ENCODE measurements at places on chromosomes 5 and 9. TPM values are rescaled to one million over a fixed set of nuclear protein-coding genes. Genes with fewer than 3 reads are reported as not detected.

GRCh38 chr5:5062525-5063302 lies 77.4 kb upstream of the ADAMTS16 start:
- no peak for DNase-seq

C9orf50 gene
- total RNA-seq, result 1.0 TPM

ZNF608 gene
- total RNA-seq, result 37.1 TPM

GRCh38 chr5:139670369-139671095 lies 22.4 kb downstream of the CXXC5 start:
- DNase-seq, result no peak

- DNase-seq, result no peak
Measured at GRCh38 chr9:20823051-20823450, 139.0 kb downstream of the FOCAD start.

GRCh38 chr9:117624106-117624505 lies 80.1 kb upstream of the TLR4 start:
- DNase-seq, result no peak

SLC24A2 gene
- total RNA-seq, result 0.06 TPM

GHR gene
- 4.4 TPM for total RNA-seq

GRCh38 chr9:77469515-77470231 lies 178.4 kb downstream of the GNA14 start:
- no peak for DNase-seq

DNA sequence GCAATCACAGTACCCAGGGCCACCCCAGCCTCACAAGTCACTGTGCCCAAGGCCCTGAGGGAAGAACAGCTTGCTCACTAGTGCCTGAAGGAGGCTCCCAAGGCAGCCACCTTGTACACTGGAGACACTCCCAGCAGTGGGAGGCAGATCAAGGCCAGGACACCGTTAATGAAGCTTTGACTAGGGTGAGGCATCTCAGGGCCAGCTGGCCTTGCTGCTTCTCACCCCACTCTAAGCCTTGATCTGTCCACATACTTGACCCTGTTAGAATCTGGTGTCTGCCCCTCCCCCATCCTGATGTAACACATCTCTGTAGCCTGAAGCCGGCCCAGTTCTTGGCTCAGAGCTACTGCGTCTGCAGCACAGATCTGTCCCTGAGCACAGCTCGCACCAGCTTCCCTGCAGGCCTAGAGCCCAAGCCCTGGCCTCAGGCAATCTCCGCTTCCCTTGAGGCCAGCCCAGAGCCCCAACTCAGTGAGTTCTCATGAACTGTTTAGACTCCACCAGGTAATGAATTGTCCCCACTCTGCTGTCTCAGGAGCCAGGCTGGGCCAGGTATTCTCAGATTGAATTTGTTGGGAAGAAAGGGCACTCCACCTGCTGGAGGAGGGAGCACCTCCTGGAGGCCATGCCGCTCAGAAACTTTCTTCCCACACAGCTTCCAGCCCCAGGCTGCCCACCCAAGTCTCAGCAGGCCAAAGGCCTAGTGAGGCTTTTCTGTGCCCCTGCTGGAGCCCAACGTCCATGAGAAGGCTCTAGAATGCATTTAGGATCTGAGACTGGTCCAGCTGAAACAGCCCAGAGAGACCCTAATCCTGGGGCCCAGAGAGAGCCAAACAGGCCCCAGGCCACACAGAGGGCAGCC lies 13.4 kb upstream of the JADE2 start:
- DNase-seq, result peak; percentile 71

FOXI1 gene
- total RNA-seq, result 0.69 TPM

DNA sequence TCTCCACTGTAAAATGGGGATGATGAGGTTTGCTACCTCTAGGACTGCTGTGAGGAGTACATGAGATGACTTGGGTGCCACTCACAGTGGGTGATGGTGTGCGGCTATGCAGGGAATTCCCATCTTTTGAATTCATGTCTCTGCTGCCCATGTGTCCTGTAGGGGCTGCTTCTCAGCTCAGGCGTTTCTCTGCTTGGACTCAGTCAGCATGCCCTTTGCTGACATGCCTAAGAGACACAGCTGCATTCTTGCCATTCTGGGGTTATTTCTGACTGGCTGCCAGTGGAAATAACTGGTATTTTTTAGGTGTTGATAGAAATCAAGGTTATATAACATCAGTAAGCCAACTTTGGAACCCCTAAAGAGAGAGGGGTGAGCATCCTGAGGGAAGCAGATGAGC lies 24.3 kb upstream of the XPA start:
- no peak for DNase-seq

- no peak for DNase-seq
Measured at GRCh38 chr9:35675204-35675603, 1.5 kb downstream of the CA9 start.

DNA sequence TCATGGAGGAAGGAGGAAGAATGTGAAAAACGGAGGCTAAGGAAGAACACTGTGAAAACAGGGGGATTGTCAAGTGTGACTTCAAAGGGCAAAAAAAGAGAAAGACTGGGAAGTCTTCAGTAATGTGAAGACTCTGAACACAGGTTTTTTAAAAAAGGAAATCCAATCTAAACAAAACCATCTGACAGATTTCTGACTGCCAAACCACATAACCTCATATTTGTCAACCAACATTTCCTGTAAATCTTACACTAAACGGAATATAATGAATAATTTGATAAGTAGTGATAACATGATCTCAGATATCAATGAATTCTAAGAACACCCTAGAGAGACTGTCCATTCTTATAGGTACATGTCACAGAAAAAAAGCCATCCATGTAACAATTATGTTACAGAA lies 124.7 kb downstream of the FBN2 start:
- no peak for DNase-seq

TRIM7 gene
- 1.2 TPM for total RNA-seq

DNA sequence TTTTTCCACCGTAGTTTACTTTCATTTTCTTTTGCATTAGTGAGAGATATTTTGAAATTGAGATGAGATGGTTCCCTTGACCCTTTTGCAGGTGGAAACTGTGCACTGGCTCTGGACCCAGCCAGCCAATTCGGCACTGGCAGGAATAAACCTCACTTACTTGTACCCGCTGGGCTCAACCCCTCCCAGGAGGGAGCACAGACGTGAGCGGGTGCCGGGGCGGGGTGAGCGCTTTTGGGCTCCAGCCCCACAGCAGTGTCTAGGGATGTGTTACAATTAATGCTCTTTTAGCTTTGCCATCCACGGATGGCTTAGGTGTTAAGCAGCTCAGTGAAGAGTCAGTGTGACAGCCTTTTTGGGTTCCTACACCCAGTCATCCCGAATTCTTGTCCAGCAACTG lies 766.1 kb upstream of the CHD1 start:
- DNase-seq, result no peak

PCDHA7 gene
- 0.89 TPM for total RNA-seq

DNA sequence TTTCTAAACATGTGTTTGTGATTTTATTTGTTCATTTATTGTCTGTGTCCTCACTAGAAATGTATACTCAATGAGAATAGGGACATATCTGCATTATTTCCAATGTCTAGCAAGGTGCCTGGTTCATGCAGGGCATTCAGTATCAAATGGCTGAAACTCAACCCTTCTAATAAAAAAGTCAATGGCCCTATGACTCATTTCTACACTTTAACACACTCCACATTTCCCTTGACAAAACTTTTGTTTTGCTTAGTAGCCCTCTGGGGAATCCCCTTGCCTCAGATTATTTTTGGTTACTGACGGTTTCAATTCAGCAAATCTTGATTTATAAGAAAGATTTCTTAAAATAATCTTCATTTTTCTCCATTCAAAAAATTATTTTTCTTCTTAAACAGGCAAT lies 206.0 kb upstream of the DMRTA1 start:
- no peak for DNase-seq

DNA sequence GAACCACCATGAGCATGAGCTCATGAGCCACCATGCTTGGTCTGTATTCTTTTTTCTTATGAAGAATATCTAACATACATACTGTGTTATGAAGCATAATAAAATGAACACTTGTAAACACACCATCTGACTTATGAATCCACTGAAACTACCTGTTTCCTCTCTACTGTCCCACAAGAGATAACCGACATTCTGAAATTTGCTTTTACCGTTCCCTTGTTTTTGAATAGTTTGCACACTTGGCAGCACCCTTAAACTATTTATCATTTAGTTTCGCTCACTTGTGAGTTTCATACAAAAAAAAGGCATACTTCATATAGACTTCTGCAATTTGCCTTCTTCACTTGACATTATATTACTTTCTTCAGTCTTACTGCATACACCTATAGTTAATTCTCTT lies 8.9 kb downstream of the LARS1 start:
- DNase-seq, result no peak

GRCh38 chr5:57749396-57749795 lies 266.8 kb upstream of the ACTBL2 start:
- DNase-seq, result no peak
